Memory B cell (primary cell): ENCODE measurements at places on chromosomes 7 and 10.

- peaks cover 17% of the 10 kb centered on the region for H3K4me1 ChIP-seq
- no peak for DNase-seq
- H3K27ac ChIP-seq = no peak overlapping the region
- H3K27me3 ChIP-seq = no peaks in the 10 kb centered on the region
- no peaks in the 10 kb centered on the region for H3K36me3 ChIP-seq
- H3K4me3 ChIP-seq = no peak overlapping the region
Measured at GRCh38 chr10:103688491-103688890, 166.9 kb downstream of the SH3PXD2A start.

- H3K27ac ChIP-seq = no peak overlapping the region
- no peaks in the 10 kb centered on the region for H3K27me3 ChIP-seq
- DNase-seq = no peak
- H3K4me1 ChIP-seq = peaks cover 33% of the 10 kb centered on the region
Measured at GRCh38 chr7:106053109-106053508, 59.0 kb downstream of the SYPL1 start.

GRCh38 chr10:61404751-61405150 lies 48.4 kb downstream of the TMEM26 start:
- H3K4me3 ChIP-seq = no peak overlapping the region
- no peak overlapping the region for H3K27ac ChIP-seq

GRCh38 chr7:43570688-43571365 lies 12.1 kb upstream of the STK17A start:
- no peak overlapping the region for H3K27ac ChIP-seq
- H3K27me3 ChIP-seq = no peaks in the 10 kb centered on the region
- peaks cover 3% of the 10 kb centered on the region for H3K4me1 ChIP-seq
- no peak overlapping the region for H3K4me3 ChIP-seq

DNA sequence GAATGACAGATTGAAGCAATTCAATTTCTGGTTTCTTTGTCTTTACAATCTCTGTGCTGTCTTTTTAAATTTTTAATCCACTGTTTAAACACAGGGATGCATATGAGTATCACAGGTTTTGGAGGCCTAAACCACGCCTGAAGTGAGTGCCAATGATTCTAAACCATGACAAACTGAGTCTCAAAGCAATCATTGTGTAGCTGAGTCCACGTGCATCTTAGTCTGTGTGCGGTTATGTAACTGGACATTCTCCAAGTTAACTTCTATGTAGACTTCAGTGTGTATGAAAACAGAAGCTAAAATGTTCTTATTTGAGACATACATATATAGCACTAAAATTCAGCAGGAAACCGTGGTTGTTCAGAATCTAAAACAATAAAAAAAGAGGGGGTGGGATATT lies 79.3 kb upstream of the ST8SIA6 start:
- no peaks in the 10 kb centered on the region for H3K36me3 ChIP-seq
- no peaks in the 10 kb centered on the region for H3K4me1 ChIP-seq
- H3K4me3 ChIP-seq = no peak overlapping the region
- no peak for DNase-seq

GRCh38 chr7:1721047-1721690 lies 51.1 kb downstream of the ELFN1 start:
- H3K36me3 ChIP-seq = peaks cover 2% of the 10 kb centered on the region
- H3K4me1 ChIP-seq = peaks cover 8% of the 10 kb centered on the region
- H3K4me3 ChIP-seq = no peak overlapping the region
- H3K27me3 ChIP-seq = peaks cover 24% of the 10 kb centered on the region

DNA sequence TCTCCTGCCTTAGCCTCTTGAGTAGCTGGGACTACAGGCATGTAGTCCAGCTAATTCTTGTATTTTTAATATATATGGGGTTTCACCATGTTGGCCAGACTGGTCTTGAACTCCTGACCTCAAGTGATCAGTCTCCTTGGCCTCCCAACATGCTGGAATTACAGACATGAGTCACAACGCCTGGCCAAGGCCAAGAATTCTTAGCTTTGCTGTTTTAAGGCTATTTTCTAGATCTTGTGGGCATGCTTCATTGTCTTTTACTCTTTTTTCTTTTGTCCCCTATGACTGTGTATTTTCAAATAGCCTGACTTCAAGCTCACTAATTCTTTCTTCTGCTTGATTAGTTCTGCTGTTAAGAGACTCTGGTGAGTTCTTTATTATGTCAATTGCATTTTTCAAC lies 56.4 kb upstream of the TAS2R16 start:
- H3K4me3 ChIP-seq = no peak overlapping the region
- H3K27me3 ChIP-seq = no peaks in the 10 kb centered on the region
- H3K4me1 ChIP-seq = no peaks in the 10 kb centered on the region
- H3K27ac ChIP-seq = no peak overlapping the region

- H3K4me1 ChIP-seq = no peaks in the 10 kb centered on the region
- DNase-seq = no peak
- no peak overlapping the region for H3K27ac ChIP-seq
- H3K4me3 ChIP-seq = no peak overlapping the region
Measured at GRCh38 chr10:27720529-27720928, 25.1 kb downstream of the MKX start.

- peaks cover 58% of the 10 kb centered on the region for H3K4me1 ChIP-seq
- no peak for DNase-seq
- H3K27ac ChIP-seq = no peak overlapping the region
- no peaks in the 10 kb centered on the region for H3K27me3 ChIP-seq
Measured at GRCh38 chr7:90755041-90755440, 158.9 kb downstream of the CDK14 start.

- no peak for DNase-seq
- H3K27me3 ChIP-seq = peaks cover 4% of the 10 kb centered on the region
- H3K27ac ChIP-seq = no peak overlapping the region
- peaks cover 2% of the 10 kb centered on the region for H3K4me1 ChIP-seq
Measured at GRCh38 chr7:95579318-95579717, 17.0 kb downstream of the PDK4 start.

- no peak overlapping the region for H3K4me3 ChIP-seq
- H3K36me3 ChIP-seq = no peaks in the 10 kb centered on the region
- no peak overlapping the region for H3K27ac ChIP-seq
- no peaks in the 10 kb centered on the region for H3K4me1 ChIP-seq
- DNase-seq = no peak
Measured at GRCh38 chr7:107788216-107788615, 14.8 kb downstream of the SLC26A3 start.
